D721Med (cell line): ENCODE measurements at places on chromosomes 6 and 20.

DNA sequence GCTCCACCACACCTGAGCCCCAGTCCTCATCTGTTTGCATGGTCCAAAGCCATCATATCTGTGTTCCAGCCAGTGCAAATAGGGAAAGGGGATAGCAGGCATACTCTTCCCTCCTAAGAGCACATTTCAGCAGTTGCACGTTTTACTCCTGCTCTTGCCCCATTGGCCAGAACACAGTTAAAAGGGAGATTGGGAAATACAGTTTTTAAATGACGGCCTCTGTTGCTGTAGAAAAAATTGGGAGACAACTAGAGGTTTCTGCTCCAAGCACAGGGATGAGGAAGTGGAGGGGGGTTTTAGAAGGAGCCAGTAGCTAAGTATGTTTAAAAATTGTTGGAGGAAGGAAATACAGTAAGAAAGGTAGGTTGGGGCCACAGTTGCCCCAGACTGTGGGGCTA, 14.6 kb upstream of the STK35 start:
- DNase-seq = no peak

DNA sequence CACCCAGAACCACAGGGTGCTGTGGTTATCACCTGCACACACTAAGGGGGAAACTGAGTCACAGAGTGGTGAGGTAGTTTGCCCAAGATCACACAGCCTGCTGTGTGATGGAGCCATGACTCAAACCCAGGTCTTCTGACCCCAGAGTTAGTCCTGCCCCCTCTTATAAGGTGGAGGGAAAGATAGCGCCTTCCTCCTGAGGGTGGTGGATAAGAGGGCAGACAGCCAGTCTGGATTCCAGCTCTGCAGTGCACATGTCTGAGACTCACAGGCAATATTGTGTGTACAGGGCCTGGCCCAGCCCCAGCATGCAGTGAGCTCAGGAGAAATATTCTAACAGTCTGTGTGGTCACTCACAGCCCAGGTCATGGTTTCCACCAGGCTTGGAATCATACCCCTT, 393.7 kb downstream of the CDH4 start:
- no peak for DNase-seq

DNA sequence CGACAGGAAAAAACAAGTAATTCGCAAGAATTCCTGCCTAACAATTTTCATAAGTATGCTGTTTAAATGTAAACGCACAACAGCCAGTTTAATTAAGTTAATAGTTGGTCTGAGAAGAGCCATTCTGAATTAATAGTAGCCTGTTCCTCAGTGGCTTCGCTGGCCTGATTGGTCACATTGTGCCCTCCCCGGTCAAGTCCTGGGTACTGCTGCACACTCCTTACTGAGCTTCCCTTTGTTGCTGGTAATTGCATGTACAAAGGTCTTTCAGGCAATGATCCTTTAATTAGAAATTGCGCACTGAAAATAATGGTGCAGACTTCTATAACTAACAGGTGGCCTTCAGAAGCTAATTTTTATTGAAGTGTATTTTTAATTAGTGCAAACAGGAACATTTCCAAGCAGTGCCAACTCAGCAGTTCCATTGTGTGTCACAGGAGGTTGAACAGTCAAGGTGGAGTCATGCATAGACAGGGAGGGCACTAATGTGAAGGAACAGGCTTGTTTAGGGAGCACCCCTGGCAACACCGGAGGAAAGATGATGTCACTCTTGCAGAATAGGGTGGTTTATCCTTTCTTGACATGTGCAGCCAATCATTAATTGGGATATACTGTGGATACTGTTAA, 92.6 kb upstream of the SLC22A23 start:
- no peak for DNase-seq

- DNase-seq = no peak
These were observed 40.6 kb upstream of the ECHDC1 start for GRCh38 chr6:127383988-127384387.

DNA sequence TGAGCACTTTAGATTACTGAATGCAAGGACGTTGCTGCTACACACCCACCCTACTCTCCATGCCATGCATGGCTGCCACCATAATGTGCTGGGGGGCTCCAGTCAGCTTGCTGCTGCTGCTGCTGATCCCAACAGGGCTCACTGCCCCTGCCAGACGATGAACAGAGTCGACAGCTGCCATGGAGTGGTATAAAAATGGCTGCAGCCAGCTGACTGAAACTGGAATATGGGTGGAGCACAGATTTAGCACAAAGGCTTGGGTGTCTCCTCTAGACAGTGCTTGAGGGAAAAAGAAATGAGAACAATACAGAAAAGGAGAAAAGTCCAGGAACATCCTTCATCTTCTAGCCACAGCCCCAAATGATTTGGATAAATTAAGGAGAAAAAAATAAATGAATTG, 150.7 kb downstream of the PDSS2 start:
- no peak for DNase-seq

DNA sequence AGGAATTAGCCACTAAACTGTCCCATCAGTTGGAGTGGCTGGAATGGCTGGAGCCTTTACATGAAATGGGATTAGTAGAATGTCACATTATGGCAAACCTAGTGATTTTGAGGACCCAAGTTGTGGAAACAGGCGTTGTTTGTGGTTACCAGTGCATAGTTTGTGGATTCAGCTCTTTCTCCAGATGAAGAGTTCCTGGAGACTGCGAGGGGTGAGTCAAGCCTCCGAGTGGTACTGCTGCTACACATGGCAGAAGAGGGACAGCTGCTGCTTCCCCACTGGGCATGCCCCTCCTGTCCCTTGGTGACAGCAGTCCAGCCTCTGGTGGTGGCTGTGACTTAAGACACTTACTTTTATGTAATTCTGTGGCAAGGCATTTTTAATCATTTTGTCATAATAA, 94.2 kb upstream of the SCP2D1 start:
- no peak for DNase-seq

DNA sequence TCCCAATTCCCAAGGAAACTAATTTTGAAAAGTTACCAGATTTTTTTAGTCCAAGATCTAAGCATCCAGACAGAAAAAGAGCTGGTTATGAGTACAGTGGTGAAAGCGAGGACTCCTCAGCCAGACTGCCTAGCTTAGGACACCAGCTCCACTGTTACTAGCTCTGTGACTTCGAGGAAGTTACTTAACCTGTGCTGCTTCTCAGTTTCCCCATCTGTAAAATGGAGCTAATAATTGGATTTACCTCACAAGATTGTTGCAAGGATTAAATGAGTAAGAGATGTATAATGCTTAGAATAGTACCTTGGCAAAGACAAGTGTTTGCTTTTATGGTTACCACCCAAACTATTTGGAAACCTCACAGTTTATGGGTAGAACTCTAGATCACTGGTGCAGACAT, 1.1 kb downstream of the NT5DC1 start:
- DNase-seq = no peak

DNA sequence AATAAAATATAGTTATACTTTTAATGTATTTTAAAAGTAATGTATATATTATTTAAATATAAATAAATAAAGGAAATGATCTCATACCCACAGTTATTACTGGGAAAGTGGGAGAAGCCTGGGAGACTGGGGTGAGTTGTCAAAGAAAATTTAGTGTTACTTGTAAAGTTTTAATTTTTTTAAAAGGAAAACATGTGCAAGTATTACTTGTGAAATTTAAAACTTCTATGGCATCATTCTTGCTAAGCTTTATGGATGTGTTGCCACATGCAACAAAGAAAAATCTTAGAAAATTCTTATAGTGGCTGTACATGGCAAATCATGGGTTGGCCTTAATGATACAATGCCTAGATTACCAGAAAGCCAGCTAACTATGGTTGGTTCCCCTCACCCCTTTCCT, 194.0 kb upstream of the KCNK16 start:
- no peak for DNase-seq

- no peak for DNase-seq
These were observed 295.8 kb downstream of the EPHA7 start for GRCh38 chr6:93123585-93123984.

- DNase-seq = peak; percentile 49
These were observed 39.8 kb downstream of the GNAS start for GRCh38 chr20:58892141-58892931.

- no peak for DNase-seq
These were observed 19.2 kb downstream of the JAG1 start for GRCh38 chr20:10654630-10655029.

DNA sequence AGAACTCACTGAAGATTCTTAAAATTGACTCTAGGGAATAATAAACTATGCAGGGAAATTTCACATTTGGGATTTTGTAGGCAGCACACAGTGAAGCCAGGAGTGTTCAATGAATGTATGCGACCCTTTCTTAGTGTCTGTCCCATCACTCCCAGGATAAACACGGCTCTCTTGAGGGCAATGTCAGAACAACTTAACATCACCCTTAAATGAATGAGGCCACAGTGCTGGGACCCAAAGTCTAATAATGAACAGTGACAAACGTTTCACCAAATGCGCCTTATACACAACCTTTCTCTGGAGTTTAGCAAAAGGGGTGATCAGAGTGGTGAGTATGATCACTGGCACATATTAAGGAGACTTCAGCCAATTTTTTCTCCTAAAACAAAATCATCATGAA, 237.3 kb downstream of the CLVS2 start:
- DNase-seq = no peak

GRCh38 chr6:4608361-4609115, 167.7 kb upstream of the CDYL start:
- no peak for DNase-seq

- DNase-seq = no peak
These were observed 38.1 kb downstream of the BICRAL start for GRCh38 chr6:42819803-42820511.

DNA sequence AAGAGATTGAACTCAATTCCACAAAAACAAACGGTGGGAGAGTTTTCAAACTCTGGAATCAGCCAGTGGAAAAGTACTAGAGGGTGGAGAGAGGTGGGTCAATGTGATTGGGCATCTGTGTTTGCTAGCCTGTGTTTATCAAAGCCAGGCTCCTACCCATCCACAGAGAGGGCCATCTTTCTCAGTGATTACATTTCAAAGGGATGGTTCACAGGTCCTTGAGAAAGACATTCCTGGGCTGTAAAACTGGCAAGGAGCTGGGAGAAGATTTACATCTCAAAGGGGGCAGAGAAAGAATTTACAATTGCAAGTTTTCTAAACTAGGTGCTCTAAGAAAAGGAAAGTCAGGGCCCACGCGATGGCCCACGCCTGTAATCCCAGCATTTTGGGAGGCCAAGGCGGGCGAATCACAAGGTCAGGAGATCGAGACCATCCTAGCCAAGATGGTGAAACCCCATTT, 146.8 kb upstream of the UST start:
- no peak for DNase-seq

GRCh38 chr20:44683263-44684046, 31.7 kb upstream of the CCN5 start:
- peak; percentile 66 for DNase-seq

- DNase-seq = no peak
These were observed 2.9 kb upstream of the LY6G6D start for GRCh38 chr6:31712296-31712695.

- no peak for DNase-seq
These were observed 20.7 kb downstream of the SERPINB6 start for GRCh38 chr6:2950713-2951112.

GRCh38 chr20:20427227-20427864, 59.4 kb downstream of the INSM1 start:
- DNase-seq = no peak

DNA sequence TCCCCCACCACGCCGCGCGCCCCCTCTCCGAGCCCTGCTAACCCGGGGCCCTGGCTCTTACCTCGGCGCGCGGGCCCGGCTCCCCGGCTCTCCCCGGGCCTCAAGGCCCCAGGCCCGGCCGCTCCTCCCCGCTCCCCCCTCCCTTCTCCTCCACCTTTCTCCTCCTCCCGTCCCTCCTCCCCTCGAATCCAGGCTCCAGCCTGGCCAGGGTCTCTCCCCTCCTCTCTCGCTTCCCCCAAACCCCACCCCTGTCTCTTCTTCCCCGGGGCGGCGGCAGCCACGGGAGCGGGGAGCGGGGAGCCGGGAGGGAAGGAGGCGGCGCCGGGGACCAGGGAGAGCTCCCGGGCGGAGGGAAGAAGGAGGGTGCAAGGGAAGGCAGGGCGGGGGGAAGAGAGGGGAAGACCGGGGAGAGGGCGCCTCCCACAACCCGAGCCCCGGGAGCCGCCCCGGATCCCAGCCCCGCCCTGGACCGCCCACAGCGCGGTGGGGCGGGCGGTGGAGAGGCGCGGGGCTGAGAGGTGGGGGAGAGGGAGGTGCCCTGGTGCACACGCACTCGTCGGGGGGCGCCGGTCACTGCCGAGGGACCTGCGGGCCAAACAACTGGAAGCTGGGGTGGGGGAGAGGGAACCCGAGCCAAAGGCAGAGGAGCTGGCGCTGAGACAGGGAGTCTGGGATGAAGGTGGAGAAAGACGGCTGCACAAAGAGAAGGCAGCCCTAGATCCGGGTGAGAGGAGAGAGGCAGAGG, at the start of gene GABBR1:
GABBR1 (minus strand) TSS at position 395 of the 745 bp plus-strand sequence. CDS start 798 bp downstream, outside the sequence.
- DNase-seq = peak; percentile 88

DNA sequence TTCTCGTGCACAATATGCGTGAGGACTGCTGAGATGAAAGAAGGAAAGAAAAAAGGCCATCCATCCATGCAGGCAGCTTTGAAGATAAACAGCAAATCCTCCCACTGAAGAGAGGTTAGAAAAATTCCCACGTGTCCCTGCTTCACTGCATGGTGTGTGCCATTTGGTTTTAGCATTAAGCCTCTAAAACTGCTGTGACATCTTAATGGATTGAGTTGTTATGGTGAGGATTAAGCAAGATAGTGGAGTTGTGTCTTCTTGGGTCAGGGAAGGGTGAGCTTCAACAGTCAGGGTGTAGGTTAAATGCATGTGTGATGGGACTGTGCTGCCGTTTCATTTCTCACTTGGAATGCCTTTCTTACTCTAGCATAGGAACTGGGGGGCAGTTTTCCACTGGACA, 50.5 kb downstream of the ZNF831 start:
- DNase-seq = no peak

GRCh38 chr6:44034391-44034861, 92.8 kb downstream of the MRPL14 start:
- DNase-seq = no peak

DNA sequence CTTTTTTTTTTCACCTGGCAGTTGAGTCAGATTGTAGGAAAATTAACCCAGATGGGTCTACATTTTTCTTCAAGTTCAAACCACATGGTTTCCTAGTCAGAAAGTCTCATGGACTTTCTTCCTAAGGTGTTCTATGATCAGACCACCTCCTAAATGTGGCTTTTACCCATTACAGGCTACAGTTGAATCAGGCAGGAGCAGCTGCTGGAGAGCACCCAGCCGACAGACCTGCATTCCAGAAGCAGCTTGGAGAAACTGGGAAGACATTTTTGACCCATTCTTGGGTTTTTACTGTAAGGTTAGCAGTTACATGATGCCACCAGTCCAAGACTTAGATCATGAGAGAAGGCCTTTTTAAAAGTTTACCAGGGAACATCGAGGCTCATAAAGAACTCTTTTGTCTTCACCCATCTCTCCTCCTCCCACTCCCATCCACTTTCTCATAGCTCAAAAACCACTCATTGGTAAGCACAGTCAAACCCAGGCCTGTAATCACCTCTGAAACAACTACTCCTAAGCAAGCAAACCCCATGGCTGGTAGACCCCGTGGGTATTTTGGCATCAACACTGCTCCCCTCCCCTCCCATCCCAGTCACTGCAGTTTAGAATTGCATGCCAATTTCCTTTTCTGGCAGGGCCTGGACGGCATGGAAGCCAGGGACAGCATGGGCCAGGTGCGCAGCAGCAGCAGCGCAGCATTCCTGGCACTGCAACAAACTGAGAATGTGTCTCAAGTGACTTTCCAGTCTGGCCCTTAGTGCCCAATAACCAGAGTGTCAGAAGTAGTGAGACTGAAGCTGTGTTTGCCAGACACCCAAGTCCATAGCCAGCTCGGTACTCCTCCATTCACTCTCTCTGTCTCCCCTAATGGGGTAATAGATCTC, 113.7 kb downstream of the CLIC5 start:
- no peak for DNase-seq

GRCh38 chr6:101231606-101232235, 161.8 kb upstream of the GRIK2 start:
- no peak for DNase-seq

- DNase-seq = peak; percentile 21
These were observed 8.3 kb downstream of the BAK1 start for GRCh38 chr6:33571637-33572316.
